ENCODE measurements at places on chromosomes 1 and 21.
A peak's percentile ranks its signal among the peaks of the same experiment; 100 is the strongest.

DNA sequence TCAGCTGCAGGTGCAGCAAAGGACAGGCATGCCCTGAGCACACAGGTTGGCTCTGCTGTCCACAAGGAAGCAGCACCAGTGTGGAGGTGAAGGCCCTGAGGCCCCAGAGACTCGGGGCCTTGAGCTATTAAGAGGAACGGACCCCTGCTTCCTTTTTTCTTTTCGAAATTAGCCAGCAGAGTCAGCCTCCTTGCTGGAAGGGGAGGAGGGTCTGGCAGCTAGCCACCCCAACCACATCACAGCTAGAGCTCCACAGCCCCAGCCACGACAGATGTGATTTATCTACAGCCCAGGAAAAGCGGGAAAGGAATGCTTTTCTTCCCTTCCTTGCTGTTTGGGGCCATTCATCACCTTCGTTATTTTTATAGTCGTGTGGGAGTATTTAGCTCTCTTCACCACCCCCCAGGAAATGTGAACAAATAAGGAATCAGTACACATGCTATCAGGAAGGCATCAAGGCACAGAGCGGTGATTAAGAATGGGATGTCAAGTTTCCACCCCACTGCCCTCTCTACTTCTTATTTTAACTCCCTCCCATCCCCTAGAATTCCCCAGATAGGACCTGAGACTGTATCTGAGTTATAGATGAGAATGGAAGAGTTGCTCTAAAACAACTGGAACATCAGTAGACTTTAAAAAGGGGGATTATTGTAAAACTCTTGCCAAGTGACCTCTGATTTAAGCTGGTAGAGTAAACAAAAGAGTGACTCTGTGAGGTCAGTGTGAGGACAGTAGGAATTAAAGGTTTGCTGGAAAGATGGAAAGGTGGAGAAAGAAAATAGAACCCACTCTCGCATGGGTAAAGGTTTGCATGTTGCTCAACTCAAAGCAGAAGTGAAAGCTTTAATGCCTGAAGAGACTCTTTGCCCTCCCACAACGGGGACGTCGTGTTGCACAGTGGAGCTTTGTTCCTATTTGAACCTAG, 224.7 kb upstream of the GJB5 start:
- no peak for DNase-seq

DNA sequence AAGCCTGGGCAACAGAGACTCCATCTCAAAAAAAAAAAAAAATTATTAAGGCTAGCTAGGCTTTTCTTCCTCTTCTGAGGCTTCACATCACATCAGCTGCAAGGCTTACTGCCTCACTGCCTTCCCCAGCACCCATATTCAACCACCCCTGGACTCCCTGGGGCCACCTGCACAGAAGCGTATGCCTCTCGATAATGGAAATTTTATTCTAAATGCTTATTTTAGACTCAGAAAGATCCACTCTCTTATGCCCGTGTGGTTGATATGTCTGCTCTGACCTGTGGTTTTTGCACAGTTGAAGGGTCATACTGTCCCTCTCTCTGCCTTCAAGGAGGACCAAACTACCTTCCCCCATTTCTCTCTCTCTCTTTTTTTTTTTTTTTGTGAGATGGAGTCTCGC, 1.5 kb upstream of the FCRLA start:
- no peak for DNase-seq

DNA sequence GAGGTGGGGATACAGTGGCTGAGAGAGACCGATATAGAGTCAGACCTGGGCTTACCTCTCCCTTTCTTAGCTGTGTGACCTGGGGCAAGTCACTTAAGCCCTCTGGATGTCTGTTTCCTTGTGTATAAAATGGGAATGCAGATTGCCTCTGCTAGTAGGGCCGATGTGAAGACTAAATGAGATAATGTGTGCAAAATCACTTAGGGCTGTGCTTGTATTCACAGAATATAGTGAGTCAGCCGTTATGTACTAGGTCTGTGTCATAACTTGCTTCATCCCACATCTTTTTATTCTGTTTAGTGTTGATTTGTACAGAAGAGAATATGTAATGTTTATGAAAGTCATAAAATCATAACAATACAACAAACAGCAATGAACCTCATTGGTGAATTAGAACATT, 56.0 kb downstream of the PTPRU start:
- DNase-seq, result no peak

- peak; percentile 18 for DNase-seq
Measured at GRCh38 chr1:69436151-69436550, 131.6 kb upstream of the LRRC7 start.

DNA sequence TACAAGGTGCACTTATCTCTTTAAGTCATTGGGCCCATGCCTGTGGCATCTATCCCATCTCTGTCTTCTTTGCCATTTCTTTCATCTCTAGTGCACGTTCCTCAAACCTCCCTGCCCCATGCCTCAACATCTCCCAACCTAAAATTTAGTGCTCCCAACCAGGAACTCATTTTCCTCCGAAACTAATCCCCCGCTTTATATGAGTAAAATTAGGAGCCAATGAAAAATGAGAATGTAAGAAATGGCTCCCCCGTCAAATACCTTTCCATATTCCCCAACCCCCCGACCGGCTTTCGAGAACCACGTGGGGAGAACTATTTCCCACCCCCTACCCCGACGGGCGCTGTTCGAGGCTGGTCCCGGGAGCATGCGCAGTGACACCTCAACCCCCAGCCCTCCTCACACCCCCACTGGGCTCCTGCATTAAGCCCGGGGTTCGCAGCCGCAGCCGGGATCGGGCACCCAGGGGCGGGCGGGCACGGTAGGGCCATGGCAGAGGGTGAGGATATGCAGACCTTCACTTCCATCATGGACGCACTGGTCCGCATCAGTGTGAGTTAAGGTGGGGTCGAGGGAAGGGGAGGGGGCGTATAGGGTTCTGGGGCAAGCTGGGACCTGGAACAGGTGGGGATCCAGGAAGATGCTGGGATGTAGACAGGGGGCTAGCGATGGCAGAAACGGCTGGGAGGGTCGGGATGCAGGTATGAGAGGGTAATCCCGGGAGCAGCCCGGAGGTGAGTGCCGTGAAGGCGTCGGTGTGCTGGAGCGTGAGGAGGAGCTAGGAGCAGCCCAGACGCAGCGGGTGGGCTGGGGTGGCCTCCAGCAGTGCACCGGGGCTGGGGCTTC, at the start of gene TRIM46:
Gene TRIM46 (plus strand): TSS at position 372 of the 846 bp plus-strand sequence. CDS start 118 bp downstream, at position 490.
- DNase-seq, result no peak

DNA sequence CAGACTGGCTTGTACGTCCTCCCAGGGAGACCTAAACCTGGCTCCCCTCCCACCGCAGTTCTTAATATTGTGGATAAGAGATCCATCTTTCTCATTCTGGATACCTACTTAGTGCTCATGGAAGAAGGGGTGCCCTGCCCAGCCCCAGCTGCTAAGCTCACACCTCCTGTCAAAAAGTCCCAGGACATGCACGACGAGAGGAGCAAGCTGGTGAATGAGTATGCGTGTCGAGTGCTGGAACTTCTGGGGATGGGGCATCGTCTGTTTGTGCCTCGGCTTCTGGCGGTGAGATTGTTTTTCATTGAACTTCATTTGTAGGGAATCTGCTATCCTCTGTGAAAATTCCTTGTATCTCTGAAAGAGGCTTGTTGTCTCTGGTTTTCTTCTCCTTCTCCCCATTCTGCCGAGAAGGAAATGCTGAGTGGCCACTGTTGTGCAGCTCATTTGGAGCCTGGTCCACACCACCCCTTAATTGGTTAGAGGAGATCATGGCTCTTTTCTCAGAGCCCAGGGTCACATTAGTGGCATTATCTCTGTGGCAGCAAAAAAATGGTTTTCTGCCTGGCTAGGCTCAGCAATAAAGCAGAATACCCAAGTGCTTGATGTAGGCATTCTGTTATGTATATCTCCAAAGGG, 199.4 kb upstream of the CACYBP start:
- DNase-seq, result no peak

DNA sequence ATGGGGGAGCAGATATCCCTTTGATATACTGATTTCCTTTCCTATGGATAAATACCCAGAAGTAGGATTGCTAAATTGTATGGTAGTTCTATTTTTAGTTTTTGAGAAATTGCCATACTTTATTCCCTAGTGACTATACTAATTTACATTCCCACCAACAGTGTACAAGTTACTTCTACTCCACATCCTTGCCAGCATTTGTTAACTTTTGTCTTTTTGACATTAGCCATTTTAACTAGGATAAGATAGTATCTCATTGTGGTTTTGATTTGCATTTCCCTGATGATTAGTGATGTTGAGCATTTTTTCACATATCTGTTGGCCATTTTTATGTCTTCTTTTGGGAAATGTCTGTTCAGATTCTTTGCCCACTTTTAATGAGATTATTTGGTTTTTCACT, 620.6 kb upstream of the CAMK1G start:
- DNase-seq, result no peak

DNA sequence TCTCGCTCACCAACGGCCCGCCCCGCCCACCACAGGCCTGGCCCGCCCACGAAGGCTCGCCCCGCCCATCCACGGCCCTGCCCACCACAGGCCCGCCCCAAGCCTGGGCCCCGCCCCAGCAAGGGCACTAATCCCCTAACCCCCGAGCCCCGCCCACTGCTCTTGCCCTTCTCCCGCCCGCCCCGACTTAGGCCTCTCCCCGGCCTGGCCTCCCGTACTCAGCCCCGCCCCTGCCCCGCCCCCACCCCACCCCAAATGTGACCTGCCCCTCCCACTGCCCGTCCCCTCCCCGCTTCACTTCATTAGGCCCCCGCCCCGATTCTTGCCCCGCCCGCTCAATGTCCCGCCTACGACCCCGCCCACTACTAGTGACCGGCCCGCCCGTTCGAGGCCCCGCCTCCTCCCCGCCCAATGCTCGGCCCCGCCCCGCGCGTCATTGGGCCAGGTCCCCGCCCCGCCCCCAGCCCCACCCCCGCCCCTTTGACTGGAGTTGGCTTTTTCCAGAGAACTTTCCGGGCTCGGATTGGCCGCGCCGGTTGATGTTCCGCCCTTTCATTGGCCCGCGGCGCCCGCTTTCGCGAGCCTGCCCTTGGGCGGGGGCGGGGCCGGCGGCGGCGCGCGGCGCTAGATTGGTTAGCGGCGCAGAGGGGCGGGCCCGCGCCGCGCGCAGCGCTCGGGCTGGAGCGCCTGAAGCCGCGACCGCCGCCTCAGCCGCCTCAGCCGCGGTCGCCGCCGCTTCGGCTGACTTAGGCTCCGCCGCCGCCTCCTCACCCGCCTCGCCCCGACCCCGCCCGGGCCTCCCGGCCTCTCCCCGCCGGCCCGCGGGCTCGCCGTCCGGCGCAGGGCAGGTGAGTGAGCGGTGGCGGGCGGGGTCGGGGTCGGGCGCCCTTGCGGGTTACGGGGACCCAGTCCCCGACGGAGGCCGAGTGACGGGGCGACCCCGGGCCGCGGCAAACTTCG, at the start of gene PCBP3:
Gene PCBP3 (plus strand): TSS at position 705 of the 960 bp plus-strand sequence. CDS start 206,361 bp downstream, outside the sequence.
- DNase-seq, result peak; percentile 91

GRCh38 chr1:153035211-153035610, 4.2 kb downstream of the SPRR1B start:
- DNase-seq, result no peak

GRCh38 chr1:46749404-46749803, 30.5 kb upstream of the EFCAB14 start:
- DNase-seq, result no peak

GRCh38 chr1:62247391-62248168, 52.9 kb downstream of the L1TD1 start:
- DNase-seq, result no peak

GRCh38 chr1:13498553-13498952, 15.2 kb downstream of the LRRC38 start:
- no peak for DNase-seq

GRCh38 chr1:183185941-183186490, at the start of gene LAMC2:
LAMC2 (plus strand) TSS chr1:183186264; CDS start chr1:183186353, 89 bp downstream.
- peak; percentile 23 for DNase-seq

DNA sequence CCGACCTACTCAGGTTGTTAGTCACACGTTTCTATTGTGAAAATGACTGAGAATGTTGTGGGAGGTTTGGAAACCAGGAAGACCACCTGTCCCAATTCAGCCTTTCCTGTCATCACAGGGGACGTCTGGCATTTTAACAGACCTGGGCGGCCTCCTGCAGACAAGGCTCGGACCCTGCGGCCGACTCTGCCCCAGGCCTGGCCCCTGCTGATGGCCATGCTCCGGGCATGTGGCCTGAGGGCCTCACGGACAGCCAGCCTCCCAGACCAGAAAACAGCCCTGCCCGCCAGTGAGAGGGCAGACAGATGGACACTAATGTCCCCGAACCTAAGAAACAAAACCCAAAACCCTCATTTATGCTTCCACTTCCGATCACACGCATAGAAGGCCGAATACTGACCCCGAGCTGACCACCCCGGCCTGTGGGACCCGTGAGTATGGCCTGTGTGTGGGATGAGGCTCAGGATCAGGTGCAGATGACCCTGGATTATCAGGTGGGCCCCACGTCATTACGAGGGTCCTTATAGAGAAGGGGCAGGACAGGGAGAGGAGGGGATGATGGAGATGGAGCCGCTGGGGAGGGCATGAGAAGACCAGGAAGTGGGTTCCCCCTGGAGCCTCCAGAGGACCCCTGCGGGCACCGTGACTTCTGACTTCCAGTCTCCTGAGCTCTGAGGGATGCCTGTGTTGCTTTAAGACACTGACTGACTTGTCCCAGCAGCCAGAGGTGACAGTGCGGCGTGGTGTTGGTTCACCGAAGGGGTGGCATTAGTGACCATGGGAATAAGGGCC, 9.6 kb downstream of the COL18A1 start:
- no peak for DNase-seq

DNA sequence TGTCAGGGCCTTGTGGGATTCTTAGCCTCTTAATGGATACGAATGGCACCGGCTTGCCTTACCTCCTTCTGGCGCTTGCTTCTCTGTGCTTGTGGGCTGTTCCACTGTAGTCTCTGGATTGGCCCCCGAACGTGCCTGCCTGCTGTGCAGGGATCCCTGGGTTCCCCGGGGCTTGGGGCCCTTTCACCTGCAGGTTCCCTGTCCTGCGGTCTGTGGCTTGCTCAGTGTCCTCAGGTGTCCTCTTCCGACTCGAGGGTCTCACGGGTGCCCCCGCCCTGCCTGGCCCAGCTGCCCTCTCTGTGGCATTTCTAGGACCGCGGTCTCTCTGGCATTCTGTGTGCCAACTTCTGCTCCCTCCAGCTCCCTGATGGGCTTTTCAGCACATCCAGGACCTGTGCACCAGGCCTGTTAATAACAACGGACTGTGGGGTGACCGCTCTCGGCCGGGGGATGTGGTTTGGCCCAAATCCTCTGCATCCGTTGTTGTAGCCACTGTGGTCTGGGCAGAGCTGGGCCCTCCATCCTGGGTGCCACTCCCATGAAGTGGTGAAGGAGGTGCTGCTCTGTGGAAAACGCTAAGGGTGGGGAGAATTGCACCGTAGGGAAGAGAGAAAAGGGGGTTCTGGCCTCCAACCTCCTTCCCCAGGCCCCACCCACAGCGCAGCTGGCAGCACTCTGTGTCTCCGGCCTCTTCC, 12.4 kb downstream of the COL18A1 start:
- no peak for DNase-seq

GRCh38 chr1:53616511-53616910, 122.5 kb downstream of the GLIS1 start:
- no peak for DNase-seq
